ENCODE measurements at places on chromosomes 2 and 18. TPM values are rescaled to one million over a fixed set of nuclear protein-coding genes. Genes with fewer than 3 reads are reported as not detected.

DNA sequence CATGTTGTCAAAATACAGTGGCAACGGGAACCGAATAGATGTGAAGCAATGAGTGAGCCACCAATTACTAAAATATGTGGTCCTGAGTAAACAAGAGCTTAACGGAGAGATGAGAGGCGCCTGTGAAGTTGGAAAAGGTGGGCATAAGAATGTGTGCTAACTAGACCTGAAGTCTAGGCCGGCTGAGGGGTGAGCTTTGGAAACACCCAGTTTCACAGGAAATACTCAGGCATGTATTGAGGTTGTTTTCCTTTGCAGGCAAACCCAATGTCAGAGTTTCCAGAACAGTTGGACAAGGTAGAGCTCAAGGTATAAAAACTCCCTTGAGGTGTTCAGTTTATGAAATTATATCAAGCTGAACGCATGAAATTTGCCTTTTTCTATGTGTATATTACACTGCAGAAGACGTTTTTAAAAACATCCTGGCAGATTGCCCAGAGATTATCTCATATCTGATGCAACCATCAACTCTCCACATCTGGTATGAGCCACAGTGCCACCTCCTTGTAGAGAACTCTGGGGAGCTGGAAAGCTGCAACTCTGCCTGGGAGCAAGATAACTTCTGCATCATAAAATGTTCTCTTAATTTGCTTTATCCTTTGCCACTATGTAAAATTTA, 3.9 kb upstream of the WDSUB1 start:
- no peak for DNase-seq
- H3K27ac ChIP-seq = no peak overlapping the region
- H3K4me3 ChIP-seq = no peak overlapping the region
- peaks cover 7% of the 10 kb centered on the region for H3K4me1 ChIP-seq
- no peaks in the 10 kb centered on the region for H3K27me3 ChIP-seq

- no peaks in the 10 kb centered on the region for H3K27me3 ChIP-seq
- H3K4me1 ChIP-seq = no peaks in the 10 kb centered on the region
- H3K27ac ChIP-seq = no peak overlapping the region
- H3K4me3 ChIP-seq = no peak overlapping the region
- DNase-seq = no peak
- H3K36me3 ChIP-seq = no peaks in the 10 kb centered on the region
Observed at GRCh38 chr2:165594935-165595255, 125.4 kb downstream of the CSRNP3 start.

The ANKRD30B gene
- total RNA-seq = not detected

- no peaks in the 10 kb centered on the region for H3K27me3 ChIP-seq
- no peaks in the 10 kb centered on the region for H3K4me1 ChIP-seq
- H3K36me3 ChIP-seq = no peaks in the 10 kb centered on the region
- DNase-seq = no peak
- no peak overlapping the region for H3K27ac ChIP-seq
Observed at GRCh38 chr18:63090334-63090733, 229.2 kb downstream of the BCL2 start.

The ICOS gene
- 0.83 TPM for total RNA-seq

- H3K4me1 ChIP-seq = no peaks in the 10 kb centered on the region
- DNase-seq = no peak
- peaks cover 24% of the 10 kb centered on the region for H3K36me3 ChIP-seq
Observed at GRCh38 chr18:9563331-9563730, 51.0 kb downstream of the PPP4R1 start.

DNA sequence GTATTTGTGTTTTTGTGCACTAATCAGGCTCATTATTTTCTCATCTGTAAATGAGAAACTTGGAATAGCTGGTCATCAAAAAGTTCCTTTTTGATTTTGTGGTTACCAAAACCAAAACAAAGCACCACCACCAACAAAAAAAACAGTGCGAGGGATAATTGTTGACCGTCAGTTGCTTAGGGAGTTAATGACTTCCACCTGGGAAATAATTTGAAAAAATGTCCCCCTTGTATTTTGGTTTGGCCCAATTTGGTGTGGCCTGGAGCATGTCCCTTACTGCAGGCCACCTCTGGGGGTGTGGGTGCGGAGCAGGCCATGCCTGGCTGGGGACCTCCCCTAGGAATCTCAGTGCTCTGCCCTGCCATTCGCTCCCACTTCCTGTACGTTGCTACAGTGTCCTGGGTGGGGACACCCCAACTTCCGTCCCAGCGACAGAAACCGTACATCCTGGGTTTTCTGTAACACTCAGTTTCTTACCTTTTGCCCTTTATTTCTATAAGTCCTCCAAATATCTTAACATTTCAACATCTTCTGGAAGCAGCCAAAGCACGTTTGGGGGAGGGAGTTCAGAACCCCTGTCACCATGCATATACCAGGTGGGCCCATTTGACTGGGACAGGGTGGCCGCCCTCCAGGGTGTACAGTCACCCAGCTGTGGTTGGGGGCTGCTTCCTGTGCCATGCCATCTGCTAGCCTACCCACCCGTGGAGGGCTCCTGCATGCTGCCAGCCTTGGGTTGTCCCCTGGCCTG, 31.3 kb downstream of the NCK2 start:
- DNase-seq = no peak
- H3K27me3 ChIP-seq = no peaks in the 10 kb centered on the region
- H3K36me3 ChIP-seq = peaks cover 7% of the 10 kb centered on the region
- peak overlapping the region; percentile 9 for H3K27ac ChIP-seq
- H3K4me1 ChIP-seq = peaks cover 36% of the 10 kb centered on the region
- H3K4me3 ChIP-seq = no peak overlapping the region

The SLC4A5 gene
- 5.2 TPM for total RNA-seq

The CBLN2 gene
- 1.00 TPM for total RNA-seq

The TMEM17 gene
- total RNA-seq = 3.2 TPM

- H3K4me1 ChIP-seq = peaks cover 3% of the 10 kb centered on the region
- no peak overlapping the region for H3K4me3 ChIP-seq
- H3K27ac ChIP-seq = no peak overlapping the region
- peaks cover 4% of the 10 kb centered on the region for H3K27me3 ChIP-seq
- no peak for DNase-seq
Observed at GRCh38 chr2:219474285-219475060, 24.2 kb upstream of the GMPPA start.

The FSHR gene
- total RNA-seq = not detected

- no peak overlapping the region for H3K27ac ChIP-seq
- no peaks in the 10 kb centered on the region for H3K36me3 ChIP-seq
- H3K27me3 ChIP-seq = no peaks in the 10 kb centered on the region
- DNase-seq = no peak
Observed at GRCh38 chr2:99354070-99354469, 16.9 kb downstream of the EIF5B start.

DNA sequence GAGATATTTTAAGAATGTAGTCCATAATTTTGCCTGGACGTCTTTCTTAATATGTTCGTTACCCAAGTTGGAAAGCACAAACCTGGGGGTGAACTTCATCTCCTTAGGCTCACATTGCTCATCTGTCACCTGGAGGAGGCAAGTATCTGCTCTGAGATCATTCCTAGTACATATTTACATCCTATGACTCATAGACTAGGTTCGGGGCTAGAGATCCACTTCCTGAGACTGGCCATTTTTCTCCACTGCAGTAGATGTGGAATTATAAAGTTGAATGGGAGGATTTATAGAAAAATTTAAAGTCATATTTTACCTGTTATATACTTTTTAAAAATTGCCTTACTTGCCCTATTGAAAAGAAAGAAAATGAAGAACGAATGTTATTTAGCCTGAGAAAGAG, 77.5 kb upstream of the PROKR1 start:
- no peak overlapping the region for H3K4me3 ChIP-seq
- no peaks in the 10 kb centered on the region for H3K4me1 ChIP-seq
- H3K36me3 ChIP-seq = no peaks in the 10 kb centered on the region
- no peak for DNase-seq
- no peak overlapping the region for H3K27ac ChIP-seq

The TUBA3E gene
- not detected for total RNA-seq

DNA sequence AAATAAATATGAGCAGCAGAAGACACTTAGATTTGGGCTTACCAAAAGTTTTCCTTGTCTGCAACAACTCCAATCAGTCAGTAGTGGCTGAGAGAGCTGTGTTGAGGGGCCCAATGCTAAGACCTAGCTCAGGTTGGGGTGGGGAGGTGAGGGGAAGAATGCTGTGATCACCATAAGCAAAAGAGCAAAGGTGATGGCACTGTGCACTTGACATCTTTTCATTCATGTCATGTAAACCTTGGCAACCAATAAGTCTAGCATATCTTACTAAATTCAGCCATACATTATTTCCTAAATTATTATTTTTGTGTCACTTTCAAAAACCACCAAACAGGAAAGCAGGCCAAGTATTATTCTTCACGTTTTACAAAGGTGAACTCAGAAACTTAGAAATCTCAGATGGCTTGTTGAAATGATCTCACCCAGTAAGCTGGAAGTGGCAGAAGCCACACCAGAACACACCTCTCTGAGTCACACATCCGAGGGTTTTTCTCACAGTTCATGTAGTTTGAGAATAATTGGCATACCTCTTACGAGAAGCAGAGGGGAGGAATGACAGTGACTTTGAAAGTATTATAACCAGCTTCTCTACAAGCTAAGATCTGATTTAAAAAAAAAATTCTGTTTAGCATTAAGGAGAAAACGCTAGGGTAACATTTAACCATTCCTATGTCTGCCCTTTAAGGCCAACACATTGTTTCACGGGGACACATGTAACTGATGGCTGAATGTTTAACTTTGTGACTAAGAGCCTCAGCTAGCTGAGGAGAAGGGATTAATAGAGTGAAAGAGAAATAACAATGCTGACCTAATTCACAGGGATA, 43.3 kb upstream of the SETBP1 start:
- DNase-seq = no peak
- no peaks in the 10 kb centered on the region for H3K36me3 ChIP-seq
- no peaks in the 10 kb centered on the region for H3K4me1 ChIP-seq
- H3K27me3 ChIP-seq = no peaks in the 10 kb centered on the region
- no peak overlapping the region for H3K27ac ChIP-seq

- H3K27ac ChIP-seq = no peak overlapping the region
- no peaks in the 10 kb centered on the region for H3K36me3 ChIP-seq
- H3K27me3 ChIP-seq = no peaks in the 10 kb centered on the region
- DNase-seq = no peak
Observed at GRCh38 chr2:72112401-72112800, 35.3 kb downstream of the CYP26B1 start.

GRCh38 chr18:79410171-79410641, 14.5 kb downstream of the NFATC1 start:
- no peak overlapping the region for H3K27ac ChIP-seq
- no peaks in the 10 kb centered on the region for H3K4me1 ChIP-seq
- H3K36me3 ChIP-seq = peaks cover 22% of the 10 kb centered on the region

The SMYD1 gene
- total RNA-seq = not detected

DNA sequence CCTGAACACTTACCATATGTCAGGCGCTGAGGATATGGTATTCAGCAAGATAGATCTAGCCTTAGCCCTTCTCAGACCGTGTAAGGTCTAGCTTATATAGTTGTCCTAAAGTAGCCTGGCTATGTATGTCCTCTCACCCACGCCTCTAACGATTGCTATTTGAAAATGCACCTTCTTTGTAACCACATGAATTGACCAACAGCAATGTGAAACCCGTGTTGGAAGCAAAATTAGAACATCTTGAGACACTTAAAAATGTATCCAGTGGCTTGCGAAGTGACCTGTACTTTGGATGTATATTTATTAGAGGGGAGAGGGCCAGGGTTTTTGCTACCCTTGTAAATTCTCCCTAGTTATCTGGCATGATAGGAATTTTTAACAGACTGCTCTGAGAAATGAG, 860.0 kb upstream of the ZEB2 start:
- H3K4me1 ChIP-seq = no peaks in the 10 kb centered on the region
- no peak overlapping the region for H3K4me3 ChIP-seq
- no peak for DNase-seq
- H3K27me3 ChIP-seq = no peaks in the 10 kb centered on the region
- H3K36me3 ChIP-seq = no peaks in the 10 kb centered on the region
- no peak overlapping the region for H3K27ac ChIP-seq

The CEP68 gene
- total RNA-seq = 11.5 TPM

GRCh38 chr2:178275600-178275999, 81.3 kb downstream of the OSBPL6 start:
- H3K27ac ChIP-seq = no peak overlapping the region
- H3K27me3 ChIP-seq = peaks cover 3% of the 10 kb centered on the region
- H3K4me3 ChIP-seq = no peak overlapping the region
- no peaks in the 10 kb centered on the region for H3K36me3 ChIP-seq
- H3K4me1 ChIP-seq = peaks cover 10% of the 10 kb centered on the region
- no peak for DNase-seq

DNA sequence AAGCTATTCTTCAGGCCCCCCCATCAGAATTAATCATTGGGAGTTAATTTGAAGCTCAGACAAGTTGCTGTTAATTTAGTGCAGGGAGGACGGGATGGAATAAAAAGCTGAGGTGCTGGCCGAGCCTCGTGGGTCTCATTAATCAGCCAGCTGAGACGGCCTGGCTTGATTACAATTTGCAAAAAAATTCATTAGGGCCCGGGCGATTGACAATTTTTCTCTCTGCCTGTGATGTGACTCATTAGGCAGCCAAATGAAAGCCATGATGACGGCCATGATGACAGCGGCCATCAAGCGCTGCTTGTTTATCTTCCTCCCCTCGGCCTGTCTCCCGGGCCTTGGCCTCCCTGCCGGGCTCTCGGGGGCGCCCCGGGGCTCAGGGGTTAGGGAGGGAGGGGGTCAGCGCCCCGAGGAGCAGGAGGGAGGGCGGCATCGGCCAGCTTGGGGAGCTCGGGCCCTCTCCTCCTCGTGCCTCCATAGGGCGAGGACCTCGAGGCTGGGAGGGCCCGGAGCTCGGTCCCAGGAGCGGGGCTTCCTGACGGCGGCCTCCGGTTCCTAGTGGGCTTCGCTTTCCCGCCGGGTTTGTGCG, 5.2 kb downstream of the GBX2 start:
- H3K27me3 ChIP-seq = peaks cover 18% of the 10 kb centered on the region
- H3K27ac ChIP-seq = no peak overlapping the region
- H3K36me3 ChIP-seq = no peaks in the 10 kb centered on the region
- DNase-seq = no peak
- peaks cover 22% of the 10 kb centered on the region for H3K4me1 ChIP-seq

DNA sequence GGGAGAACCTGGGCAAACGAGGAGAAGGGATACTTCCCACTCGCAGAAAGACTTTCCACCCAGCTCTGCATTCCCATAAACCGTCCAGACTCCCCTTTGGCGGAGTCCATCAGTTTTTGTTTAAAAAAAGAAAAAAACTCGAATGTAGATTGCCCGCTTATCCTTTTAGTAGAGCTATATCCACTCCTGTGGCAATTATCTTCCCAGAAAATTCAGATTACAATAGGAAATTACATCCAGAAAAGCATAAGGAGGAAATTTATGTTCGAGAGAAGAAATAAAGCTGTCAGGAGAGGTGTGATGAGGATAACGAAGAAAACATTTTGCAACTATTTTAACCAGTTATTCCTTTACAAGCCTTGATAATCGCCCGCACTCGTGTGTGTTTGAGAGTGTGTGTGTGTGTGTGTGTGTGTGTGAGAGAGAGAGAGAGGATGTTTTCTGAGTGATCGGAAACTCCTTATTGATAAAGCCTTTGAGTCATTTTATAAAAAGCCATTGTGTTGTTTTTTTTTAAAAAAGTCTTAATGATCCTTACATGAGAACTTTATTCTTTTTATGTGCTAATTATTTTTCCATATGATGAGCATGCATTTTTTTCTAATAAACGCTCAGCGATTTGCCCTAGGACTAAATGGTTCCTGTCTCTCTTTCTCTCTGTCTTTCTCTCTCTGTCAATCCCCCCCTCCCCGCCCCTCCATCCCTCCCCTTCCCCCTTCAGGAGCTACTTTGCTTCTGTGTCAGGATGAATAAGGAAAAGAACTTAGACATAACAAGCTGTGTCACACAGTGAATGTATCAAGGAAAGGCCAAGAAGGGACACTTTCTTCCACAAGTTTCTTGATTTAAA, 1.1 kb upstream of the PPP3R1 start:
- peak overlapping the region; percentile 78 for H3K27ac ChIP-seq
- H3K4me3 ChIP-seq = peak overlapping the region; percentile 76
- H3K4me1 ChIP-seq = peaks cover 6% of the 10 kb centered on the region

GRCh38 chr2:18647731-18648130, 58.4 kb upstream of the NT5C1B start:
- H3K4me3 ChIP-seq = no peak overlapping the region
- DNase-seq = no peak
- no peaks in the 10 kb centered on the region for H3K36me3 ChIP-seq
- H3K4me1 ChIP-seq = no peaks in the 10 kb centered on the region
